Activated CD4-positive, alpha-beta T cell treated with anti-CD3 and anti-CD28 coated beads for 1 hour (primary cell): ENCODE measurements at places on chromosomes 13 and 19.

DNA sequence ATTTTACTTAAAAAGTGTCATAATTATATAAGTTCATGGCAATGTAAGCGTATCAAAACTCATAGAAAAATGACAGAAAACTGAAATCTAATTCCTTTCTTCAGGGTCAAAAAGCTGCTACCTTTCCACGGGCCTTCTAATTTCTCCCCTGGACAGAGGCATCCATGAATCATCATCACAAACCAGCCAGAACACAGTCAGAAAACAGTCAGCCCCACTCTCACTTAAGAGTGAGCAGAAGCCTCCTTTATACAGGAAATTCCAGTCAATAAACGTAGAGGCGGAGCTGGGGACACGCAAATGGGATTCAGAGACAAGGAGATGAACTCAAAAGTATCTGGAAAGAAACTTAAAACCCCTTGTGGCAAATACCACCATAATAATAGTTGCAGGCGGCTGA is 54.2 kb upstream of the ABCC4 start:
- DNase-seq, result no peak

DNA sequence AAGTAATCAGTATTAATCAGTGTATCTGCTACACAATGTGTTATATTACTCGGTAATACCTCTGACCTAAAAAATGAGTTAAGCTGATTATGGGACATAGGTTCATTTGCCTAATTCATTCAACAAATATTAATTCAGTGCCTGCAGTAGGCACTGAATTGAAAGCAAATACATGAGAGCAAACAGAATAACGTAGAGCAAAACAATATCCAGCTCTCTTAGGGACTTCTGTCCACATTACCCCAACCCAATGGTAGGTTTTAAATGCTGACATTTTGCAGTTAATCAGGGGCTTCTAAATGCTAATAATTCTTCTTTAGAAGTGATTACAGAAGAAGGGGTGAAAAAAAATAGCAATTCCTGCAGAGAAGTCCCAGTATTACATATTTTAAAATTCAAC is 4.9 kb downstream of the RCBTB2 start:
- DNase-seq, result no peak

- no peak for DNase-seq
These were observed 1.2 kb downstream of the C5AR1 start for GRCh38 chr19:47310819-47311218.

DNA sequence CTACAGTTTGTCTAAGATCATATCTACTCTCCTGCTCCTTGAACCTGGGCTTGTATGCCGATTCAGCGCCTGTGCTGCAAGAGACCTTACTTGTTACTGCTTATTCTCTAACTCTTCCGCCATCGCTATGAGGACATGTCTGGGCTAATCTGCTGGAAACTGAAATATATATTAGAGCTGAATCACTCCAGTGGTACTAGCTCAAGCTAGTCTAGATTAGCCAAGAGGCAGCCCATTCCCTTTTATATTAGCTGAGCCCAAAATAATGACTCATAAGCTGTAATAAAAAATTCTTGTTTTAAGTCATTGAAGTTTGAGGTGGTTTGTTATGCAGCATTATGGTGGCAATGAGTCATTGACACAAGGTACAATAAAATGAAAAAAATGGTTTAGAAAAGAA is 52.8 kb downstream of the SLC6A16 start:
- no peak for DNase-seq

- no peak for DNase-seq
These were observed 76.4 kb upstream of the MCF2L start for GRCh38 chr13:112892426-112893206.

GRCh38 chr19:46913852-46914430 is 53.1 kb downstream of the ARHGAP35 start:
- DNase-seq, result no peak

DNA sequence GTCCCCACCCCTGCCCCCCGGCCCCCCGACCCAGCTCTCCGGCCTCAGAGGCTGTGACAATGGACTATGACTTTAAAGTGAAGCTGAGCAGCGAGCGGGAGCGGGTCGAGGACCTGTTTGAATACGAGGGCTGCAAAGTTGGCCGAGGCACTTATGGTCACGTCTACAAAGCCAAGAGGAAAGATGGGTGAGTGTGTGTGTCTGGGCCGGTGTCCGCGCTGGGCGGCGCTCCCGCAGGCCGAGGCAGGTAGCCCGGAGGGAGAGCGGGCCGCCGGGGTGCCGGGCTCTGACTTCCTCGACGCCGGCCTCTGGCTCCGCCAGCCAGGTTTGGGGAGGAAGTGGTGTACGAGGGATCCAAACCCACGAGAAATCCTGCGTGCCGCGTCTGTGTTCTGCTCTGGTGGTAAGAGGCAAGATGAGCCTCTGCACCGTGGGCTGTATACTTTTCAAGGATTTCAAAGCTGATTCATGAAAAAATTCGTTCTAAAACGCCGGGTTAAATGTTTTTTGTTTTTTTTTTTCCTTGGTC is 718 bp downstream of the CDK8 start:
- DNase-seq, result peak; percentile 28

GRCh38 chr13:27637289-27637626 is 15.6 kb downstream of the POLR1D start:
- no peak for DNase-seq

DNA sequence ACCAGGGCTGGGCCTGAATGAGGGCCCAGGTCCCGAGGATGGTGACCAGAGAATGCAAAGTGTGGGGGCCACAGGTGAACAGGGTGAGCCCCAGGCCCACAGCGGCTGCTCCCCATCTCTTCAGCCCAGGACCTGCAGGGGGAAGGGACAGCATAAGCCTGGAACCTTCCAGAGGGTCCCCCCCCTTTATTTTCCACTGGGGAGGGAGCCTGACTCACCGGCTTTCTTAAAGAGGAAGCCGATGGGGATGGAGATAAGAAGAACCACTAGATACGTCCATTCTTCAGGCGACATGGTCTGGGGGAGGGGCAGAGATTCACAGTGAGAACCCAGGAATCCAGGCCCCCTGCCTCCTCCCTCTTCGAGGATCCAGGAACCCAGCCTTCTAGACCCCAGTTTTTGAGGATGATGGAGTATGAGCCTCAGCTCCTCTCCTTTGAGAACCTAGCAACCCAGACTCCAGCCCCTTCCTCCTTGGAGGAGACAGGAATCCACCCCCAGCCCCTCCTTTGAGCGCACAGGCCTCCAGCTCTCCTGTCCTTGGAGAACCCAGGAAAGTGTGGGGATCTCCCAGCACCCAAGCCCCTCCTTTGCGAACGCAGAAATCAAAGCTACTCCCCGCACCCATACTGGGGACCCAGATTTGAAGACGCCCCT is 1.0 kb downstream of the MBOAT7 start:
- DNase-seq, result peak; percentile 55

GRCh38 chr13:81987677-81988357 is 1646.9 kb upstream of the SPRY2 start:
- DNase-seq, result no peak

- no peak for DNase-seq
These were observed 91.0 kb upstream of the SLC15A1 start for GRCh38 chr13:98843482-98843877.

DNA sequence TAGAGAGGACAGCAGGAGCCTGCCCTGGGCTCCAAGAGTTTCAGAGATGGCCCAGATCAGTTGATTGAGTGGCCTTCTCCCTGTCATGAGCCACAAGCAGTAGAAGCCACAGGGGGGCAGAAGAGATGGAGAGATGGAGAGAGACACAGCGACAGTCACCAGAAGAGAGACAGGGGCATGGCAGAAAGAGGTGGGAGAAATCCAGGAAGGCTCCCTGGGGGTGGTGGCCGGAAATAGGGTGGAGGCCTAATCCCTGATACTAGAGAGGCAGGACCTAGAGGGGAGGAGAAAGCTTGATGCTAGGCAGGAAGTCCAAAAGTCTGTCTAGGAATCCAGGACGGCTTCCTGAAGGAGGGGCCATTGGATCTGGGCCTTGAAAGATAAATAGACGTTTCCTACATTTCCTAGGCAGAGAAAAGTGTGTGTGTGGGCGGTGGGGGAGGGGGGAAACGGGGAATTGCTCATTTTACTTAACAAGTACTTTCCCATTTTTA is 9.6 kb upstream of the TPM4 start:
- peak; percentile 32 for DNase-seq

GRCh38 chr13:60484865-60485264 is 87.8 kb downstream of the TDRD3 start:
- DNase-seq, result no peak

GRCh38 chr13:44930280-44930679 is 59.0 kb downstream of the NUFIP1 start:
- no peak for DNase-seq

GRCh38 chr19:21698215-21698614 is 69.2 kb downstream of the ZNF100 start:
- DNase-seq, result no peak

DNA sequence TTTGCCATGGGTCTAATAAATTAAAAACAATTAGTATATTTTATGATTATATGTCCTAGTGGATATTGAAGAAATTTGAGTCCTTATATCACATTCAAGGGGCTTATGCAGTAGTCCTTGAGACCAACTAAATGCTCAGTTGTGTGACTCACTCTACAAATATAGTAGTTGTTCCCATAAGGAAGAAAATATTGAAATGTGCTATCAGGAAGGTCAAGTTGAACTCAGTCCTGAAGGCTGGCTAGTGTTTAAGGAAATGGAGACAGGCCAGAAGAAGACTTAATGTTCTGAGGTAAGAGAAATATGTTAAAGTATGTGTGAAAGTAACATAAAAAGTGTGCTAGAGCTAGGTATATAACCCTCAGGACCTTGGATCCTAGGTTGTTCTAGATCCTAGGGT is 766.1 kb upstream of the GPC6 start:
- DNase-seq, result no peak

GRCh38 chr19:6088602-6089049 is 21.7 kb downstream of the RFX2 start:
- DNase-seq, result no peak

DNA sequence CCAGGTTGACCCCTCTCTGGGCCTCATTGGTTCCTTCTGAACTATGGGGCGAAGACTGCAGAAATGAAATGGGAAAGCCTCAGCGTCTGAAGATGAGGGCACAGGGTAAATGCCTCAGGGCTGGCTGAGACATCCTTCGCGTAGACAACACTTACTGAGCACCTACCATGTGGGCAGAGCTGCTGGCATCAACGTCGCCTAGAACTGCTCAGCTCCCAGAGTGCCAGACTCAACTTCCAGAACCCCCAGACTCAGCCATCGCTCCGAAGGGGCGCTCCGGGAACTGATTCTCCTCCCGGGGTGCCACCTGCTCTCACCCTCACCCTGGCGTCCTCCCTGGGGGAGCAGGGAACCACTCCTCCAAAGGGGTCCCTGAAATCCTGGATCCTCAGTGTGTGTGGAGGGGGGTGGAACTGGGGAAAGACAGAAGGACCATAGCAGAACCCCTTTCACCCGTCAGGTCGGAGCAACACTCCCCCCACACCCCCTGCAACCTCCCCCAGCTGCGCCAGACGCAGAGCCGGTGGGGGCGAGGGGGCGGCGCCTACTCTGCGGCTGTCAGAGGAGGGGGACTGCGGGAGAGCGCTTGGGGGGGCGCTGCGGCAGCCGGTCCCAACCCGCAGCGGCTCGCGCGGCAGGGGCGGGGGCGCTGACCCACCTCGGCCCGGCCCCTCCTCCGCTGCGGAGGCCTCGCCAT is 8.2 kb upstream of the NFIC start:
- DNase-seq, result no peak

GRCh38 chr19:47549261-47549862 is 23.6 kb downstream of the ZNF541 start:
- DNase-seq, result no peak

DNA sequence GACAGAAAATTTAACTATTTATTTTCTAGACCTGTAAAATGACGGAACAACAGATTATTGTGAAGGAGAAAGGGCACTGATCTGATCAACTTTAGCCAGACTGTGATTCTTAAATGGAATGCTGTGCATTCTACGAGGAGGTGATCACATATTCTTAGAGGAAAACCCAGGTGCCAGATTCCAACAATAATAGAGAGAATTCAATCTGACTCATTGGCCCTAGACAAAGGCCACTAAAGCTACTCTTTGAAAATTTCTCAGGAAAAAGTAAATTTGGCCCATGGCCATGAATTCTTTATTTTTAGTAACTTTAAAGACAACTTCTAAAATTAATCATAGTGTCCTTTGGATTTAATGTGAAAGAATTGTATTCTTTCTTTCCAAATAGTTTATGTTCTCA is 58.6 kb upstream of the POSTN start:
- DNase-seq, result no peak

DNA sequence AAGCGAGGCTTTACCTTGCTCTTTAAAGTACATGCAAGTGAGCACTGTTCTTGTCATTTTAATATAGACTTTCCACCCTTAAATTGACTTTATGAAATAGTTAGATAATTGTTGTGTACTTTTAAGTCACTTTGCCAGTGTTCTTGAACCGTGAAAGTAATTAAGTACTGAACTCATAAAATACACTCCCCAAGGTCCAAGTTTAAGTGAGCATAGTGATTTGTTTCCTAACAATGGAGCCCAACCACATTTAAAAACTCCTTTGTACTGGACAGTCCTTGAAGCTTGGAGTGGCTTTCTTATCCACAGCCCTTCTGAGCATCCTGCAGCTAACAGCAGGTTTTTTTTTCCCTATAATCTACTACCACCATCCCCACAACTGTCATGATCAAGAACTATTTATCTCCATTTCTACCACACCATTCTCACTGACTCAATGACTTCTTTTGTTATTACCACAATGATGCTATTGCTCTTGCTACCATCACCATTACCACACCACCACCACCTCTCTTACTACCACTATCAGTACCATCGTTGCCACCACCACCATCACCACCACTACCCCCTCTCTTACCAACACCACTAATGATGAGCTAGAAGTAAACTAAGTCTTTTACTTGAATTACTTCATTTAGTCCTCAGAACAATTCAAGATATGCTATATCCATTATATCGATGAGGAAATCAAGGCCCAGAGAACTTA is 452.6 kb downstream of the DIAPH3 start:
- no peak for DNase-seq

DNA sequence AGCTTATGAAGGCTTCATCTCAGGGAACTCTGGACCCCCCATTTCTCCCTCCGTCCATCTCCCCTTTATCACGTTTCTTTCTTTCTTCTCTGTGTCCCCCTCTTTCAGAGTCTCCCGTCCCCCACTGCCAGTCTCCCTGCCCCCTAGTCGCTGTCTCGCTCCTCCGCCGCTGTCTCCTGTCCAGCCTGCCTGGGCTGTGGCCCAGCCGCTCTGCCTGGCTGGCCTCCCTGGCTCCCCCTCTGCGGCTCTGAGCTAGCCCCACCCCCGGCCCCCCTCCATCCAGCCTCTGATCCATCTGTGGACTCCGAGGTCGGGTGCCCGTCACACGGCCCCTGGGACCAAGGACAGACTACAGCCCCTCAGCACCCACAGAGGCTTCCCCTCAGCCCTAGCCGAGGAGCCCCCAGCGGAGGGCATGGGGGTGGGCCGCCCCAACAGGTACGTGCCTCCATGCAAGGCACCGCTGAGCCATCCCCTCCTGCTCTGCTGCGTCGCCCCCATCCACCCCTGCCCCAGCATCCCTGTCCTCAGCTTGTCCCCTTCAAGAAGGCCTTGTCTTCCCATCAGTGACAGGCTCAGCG is 1.1 kb upstream of the KCNJ14 start:
- DNase-seq, result no peak

- no peak for DNase-seq
These were observed 2526.7 kb upstream of the PCDH20 start for GRCh38 chr13:63942372-63942771.
